ENCODE measurements at places on chromosomes 6 and 20. TPM values are rescaled to one million over a fixed set of nuclear protein-coding genes. Genes with fewer than 3 reads are reported as not detected.

C6orf52 gene
- total RNA-seq, result 5.7 TPM

PRRT1 gene
- 0.61 TPM for total RNA-seq

CCDC170 gene
- total RNA-seq, result not detected

SNAP25 gene
- total RNA-seq, result 0.15 TPM

PACRG gene
- total RNA-seq, result not detected

PDE7B gene
- 0.38 TPM for total RNA-seq

PREX1 gene
- total RNA-seq, result 82.8 TPM

SLC22A7 gene
- total RNA-seq, result not detected

FBXO30 gene
- total RNA-seq, result 8.0 TPM

SERPINB1 gene
- total RNA-seq, result 51.1 TPM

RBBP8NL gene
- total RNA-seq, result not detected

WFDC12 gene
- not detected for total RNA-seq

ABHD16B gene
- total RNA-seq, result not detected

SLC52A3 gene
- not detected for total RNA-seq

FLRT3 gene
- not detected for total RNA-seq

HUS1B gene
- 0.71 TPM for total RNA-seq

SEMG1 gene
- not detected for total RNA-seq

BTN1A1 gene
- not detected for total RNA-seq

FAM209B gene
- total RNA-seq, result 0.48 TPM

C20orf144 gene
- total RNA-seq, result 0.21 TPM

ADGRF1 gene
- total RNA-seq, result not detected

SIRPB2 gene
- total RNA-seq, result not detected

RAET1L gene
- total RNA-seq, result not detected

UTRN gene
- 31.8 TPM for total RNA-seq

IL20RA gene
- not detected for total RNA-seq

PABPC1L gene
- 81.6 TPM for total RNA-seq

SNX14 gene
- 55.6 TPM for total RNA-seq

SCRT2 gene
- not detected for total RNA-seq

HLA-DOB gene
- 0.72 TPM for total RNA-seq

GRIK2 gene
- not detected for total RNA-seq

CTAGE9 gene
- not detected for total RNA-seq

TNFRSF6B gene
- total RNA-seq, result not detected

MTFR2 gene
- total RNA-seq, result 24.3 TPM

SUPT3H gene
- 17.8 TPM for total RNA-seq

TCF21 gene
- total RNA-seq, result not detected

BANF2 gene
- not detected for total RNA-seq

RNF217 gene
- 0.04 TPM for total RNA-seq

TRIM10 gene
- not detected for total RNA-seq

ADGRF5 gene
- not detected for total RNA-seq

SLC26A8 gene
- total RNA-seq, result not detected

ZC2HC1B gene
- total RNA-seq, result not detected

RSPH3 gene
- total RNA-seq, result 4.5 TPM

TBPL1 gene
- 50.9 TPM for total RNA-seq

METTL24 gene
- total RNA-seq, result not detected

KCNS1 gene
- total RNA-seq, result 0.52 TPM

NEURL2 gene
- total RNA-seq, result 2.9 TPM

TGM3 gene
- total RNA-seq, result not detected

FAM184A gene
- 2.8 TPM for total RNA-seq

SLC17A1 gene
- total RNA-seq, result not detected

CRIP3 gene
- total RNA-seq, result 0.88 TPM

XKR7 gene
- total RNA-seq, result 0.02 TPM

AURKA gene
- 69.2 TPM for total RNA-seq
